Transverse colon (tissue), 4 donors: ENCODE measurements at places on chromosomes 6 and 20.

GRCh38 chr6:51494342-51494741 is 593.1 kb downstream of the PKHD1 start:
- no peak for DNase-seq

GRCh38 chr6:130900913-130901312 is 73.7 kb downstream of the SMLR1 start:
- peak; percentile 14 for DNase-seq

GRCh38 chr20:38334016-38334415 is 12.3 kb upstream of the LBP start:
- no peak for DNase-seq

DNA sequence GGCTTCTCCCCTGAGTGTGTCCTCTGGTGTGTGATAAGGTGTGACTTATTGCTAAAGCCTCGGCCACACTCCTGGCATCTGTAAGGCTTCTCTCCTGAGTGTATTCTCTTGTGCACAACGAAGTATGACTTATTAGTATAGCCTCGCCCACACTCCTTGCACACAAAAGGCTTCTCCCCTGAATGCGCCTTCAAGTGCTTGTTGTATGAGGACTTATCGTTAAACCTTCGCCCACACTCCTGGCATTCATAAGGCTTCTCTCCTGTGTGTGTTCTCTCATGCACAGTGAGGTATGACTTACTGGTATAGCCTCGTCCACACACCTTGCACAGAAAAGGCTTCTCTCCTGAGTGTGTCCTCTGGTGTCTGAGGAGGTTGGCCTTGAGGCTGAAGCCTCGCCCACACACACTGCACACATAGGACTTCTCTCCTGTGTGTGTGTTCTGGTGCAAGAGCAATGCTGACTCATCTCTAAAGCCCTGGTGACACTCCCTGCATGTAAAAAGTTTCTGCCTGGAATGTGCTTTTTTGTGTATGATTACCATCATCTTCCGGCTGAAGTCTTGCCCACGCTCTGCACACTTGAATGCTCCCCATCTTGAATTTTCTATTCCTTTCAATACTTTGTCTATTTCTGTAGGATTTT is 20.4 kb downstream of the ZNF337 start:
- no peak for DNase-seq

- DNase-seq, result peak; percentile 81
Measured at GRCh38 chr6:24581084-24581669, 64.8 kb downstream of the KIAA0319 start.

- DNase-seq, result no peak
Measured at GRCh38 chr6:99905209-99906106, 88.6 kb downstream of the MCHR2 start.

DNA sequence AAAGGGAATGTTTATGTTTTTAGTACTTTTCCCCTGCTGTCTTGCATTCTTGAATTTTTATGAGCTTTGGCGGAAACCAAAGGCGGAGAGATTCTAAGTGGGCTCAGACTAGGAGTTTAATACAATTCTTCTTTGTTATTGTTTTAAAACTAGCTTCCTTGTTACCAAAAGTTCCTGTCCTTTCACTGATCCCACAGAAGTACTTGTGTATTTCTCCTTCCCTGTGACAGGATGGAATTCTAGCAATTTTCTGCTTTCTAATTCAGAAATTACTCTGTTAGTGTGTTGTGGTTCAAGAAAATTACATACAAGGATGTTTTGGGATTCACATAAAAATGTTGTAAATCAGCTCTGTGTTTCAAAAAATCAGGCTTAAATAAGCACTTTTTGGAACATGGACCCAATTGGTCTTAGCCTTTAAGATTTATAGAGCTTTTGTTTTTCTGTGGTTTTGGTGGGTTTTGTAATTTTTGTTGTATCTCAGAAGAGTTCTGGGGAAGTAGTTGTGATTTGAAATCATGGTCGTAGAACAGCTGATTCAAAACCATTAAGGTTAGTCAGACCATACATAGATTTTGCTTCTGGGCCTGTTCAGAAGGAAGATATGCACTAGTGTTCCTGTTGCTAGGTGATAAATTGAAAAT is 17.6 kb upstream of the CTAGE9 start:
- no peak for DNase-seq

GRCh38 chr6:41424370-41425058 is 89.1 kb downstream of the NCR2 start:
- DNase-seq, result peak; percentile 89

- peak; percentile 47 for DNase-seq
Measured at GRCh38 chr20:843912-844311, 10.4 kb downstream of the FAM110A start.

GRCh38 chr20:59812286-59813125 is 120.9 kb downstream of the SYCP2 start:
- no peak for DNase-seq

- no peak for DNase-seq
Measured at GRCh38 chr6:72363844-72364740, 257.8 kb upstream of the KCNQ5 start.

DNA sequence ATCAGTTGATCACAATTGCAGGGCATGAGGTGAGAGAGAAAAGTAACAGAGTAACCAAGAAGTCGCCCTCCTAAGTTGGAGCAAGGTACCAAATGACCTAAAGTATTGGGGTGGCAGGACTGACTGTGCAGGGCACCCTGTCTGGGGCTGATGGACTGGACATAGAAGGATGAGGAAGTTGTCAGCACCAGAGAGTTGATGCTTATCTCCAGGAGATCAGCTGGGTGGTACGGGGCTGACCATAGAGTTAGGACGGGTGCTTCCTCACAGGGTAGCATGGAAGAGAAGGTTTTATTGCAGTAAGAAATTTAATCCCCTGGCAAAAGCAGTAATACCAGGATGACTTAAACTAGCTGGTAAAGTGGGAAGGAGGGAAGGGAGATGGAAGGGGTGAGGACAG is 66.7 kb downstream of the TMEM170B start:
- no peak for DNase-seq

DNA sequence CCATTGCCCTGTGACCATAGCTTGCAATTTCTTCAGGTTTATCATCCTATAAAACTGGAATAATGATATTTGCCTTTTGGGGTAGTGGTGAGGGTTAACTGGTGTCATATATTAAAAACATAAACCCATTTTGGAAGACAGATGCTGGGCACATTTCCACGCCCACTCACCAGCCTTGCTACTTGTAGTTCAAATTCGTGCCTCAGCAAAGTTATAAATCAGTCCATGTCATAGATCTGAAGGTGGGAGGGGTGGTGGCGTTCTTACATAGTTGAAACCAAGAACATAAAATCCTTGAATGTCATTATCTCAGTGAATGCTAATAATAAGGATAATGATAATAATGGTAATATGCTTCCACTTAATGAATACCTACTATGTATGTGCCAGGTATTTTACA is 9.4 kb upstream of the ELMO2 start:
- no peak for DNase-seq

GRCh38 chr6:56009636-56010035 is 134.2 kb upstream of the BMP5 start:
- no peak for DNase-seq

DNA sequence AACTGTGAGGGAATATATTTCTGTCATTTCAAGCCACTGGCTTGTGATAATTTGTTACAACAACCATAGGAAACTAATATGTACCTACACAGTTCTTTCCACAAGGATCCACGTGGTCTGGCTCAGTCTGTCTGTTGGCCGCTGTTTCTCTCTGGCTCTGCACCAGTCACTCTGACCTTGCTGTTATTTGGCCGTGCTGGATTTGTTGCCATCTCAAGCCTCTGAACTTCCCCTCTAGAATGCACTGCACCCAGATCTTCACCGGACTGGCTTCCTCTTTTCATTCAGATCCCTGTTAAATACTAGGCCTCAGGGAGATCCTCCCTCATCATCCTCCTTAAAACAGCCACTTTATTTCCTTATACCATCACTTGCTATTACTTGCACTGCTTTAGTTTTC is 446.8 kb downstream of the TFAP2B start:
- no peak for DNase-seq

DNA sequence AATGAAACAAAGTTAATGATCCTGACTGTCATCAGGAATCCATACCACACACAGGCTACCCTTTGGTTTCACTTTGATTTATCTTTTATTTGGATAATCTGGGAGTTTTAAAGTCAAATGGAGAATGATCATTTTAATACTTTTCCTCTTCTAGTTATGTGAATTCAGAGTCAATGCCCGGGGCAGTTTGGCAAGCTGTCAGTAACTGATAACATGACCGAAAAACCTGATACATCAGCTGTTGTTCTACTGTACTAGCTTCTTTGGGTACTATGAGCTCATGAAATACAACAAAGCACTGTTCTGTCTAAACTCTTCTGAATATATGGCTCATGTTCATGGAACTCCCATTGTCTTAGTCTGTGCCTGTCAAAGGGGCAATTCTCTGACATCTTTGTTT is 30.2 kb downstream of the KLHL31 start:
- DNase-seq, result no peak

GRCh38 chr6:32666420-32667300 is at the start of gene HLA-DQB1:
HLA-DQB1 (minus strand) TSS chr6:32666657; CDS start chr6:32666607, 50 bp downstream.
- DNase-seq, result no peak

GRCh38 chr6:2543321-2543720 is 207.4 kb downstream of the MYLK4 start:
- no peak for DNase-seq

DNA sequence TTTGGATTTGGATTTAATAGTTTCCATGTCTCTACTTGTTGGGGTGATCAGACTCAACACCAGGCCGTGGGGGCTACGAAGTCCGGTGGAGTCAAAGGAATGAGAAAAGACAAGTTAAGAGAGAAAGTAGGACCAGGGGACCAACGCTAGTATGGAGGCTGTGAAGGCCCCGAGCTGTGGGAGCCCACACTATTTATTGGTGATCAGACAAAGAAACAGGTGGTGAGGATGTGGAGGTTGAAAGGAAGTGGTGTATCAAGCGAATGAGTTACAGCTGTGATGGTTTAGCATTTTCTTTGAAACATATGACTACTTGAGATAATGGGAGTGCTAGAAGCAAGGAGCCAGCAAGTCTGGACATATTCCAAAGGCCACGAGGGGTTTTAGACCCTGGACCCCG is 62.4 kb downstream of the AKAP7 start:
- no peak for DNase-seq

DNA sequence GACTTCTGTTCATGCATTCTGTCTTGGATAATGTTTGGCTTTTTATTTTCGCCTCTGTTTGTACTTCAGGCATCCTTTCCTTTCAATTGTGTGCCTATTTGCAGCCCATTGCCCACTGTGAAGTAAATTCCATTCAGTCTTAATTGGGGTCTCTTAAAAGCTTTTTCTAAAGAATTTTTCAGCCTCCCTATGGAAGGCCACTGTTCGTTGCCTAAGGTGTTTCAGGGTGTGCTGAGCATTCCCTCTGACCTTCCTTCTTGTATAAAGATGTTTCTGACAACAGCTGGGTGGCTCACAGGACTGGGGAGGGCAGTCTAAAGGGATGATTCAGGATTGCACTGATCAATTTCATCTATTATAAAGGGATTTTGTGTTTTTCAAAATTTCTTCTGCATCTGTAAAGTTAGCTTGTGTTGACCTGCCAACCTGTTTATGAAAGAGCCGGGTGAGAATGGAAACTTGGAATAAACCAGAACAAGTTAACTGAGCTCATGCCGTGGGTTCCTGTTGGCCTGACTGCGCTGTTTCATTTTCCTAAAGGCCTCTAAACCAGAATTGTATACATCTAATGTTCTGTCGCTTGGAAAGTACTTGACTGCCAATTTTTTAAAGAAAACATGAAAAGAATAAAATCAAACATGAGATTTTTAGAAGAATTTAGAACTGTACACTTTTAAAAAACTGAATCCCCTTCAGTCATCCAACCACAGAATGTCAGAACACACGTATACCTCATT is 14.3 kb downstream of the PHACTR2 start:
- no peak for DNase-seq

- no peak for DNase-seq
Measured at GRCh38 chr6:116291701-116292396, 12.1 kb upstream of the TSPYL1 start.

- peak; percentile 17 for DNase-seq
Measured at GRCh38 chr6:136593748-136594490, 43.7 kb upstream of the MAP7 start.

DNA sequence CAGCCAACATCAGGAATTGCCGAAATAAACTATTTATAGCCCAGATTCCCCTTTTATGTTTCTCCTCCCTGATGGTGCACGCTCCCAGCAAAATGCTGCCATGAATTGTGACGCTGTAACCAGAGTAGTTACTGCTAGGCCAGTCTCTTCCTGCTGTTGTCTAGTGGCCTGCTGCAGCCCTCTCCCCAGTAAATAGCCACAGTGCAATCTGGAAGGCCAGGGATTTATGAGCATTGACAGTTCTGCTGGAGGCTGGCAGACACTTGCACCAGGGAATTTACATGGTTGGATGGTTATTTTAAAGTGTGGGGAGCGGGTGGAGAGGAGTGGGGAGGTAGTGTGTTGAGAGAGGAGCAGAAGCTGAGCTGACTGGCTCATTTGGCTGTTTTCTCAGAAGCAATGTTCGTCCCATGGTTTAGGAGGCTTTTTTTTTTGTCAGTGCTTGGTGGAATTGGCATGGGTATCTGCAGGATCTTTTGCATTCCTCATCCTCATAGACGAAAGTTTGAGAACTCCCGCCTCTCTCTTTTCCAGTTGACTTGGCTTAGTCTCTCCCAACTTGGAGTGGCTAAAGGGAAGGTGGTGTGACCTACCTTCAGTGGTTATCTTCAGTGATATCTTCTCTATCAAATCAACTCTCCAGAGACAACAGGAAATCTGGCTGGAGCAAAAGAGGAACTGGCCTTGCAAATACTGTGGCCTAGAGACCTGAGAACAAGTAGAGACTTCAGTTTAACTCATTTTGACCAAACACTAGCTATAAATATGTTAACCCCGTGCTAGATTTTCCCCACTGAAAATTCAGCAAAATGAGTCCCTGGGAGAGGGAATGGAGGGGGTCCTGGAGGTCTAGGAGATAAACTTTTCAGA is 99.3 kb upstream of the VSTM2L start:
- no peak for DNase-seq

- DNase-seq, result no peak
Measured at GRCh38 chr6:37866590-37867507, 47.3 kb downstream of the ZFAND3 start.

DNA sequence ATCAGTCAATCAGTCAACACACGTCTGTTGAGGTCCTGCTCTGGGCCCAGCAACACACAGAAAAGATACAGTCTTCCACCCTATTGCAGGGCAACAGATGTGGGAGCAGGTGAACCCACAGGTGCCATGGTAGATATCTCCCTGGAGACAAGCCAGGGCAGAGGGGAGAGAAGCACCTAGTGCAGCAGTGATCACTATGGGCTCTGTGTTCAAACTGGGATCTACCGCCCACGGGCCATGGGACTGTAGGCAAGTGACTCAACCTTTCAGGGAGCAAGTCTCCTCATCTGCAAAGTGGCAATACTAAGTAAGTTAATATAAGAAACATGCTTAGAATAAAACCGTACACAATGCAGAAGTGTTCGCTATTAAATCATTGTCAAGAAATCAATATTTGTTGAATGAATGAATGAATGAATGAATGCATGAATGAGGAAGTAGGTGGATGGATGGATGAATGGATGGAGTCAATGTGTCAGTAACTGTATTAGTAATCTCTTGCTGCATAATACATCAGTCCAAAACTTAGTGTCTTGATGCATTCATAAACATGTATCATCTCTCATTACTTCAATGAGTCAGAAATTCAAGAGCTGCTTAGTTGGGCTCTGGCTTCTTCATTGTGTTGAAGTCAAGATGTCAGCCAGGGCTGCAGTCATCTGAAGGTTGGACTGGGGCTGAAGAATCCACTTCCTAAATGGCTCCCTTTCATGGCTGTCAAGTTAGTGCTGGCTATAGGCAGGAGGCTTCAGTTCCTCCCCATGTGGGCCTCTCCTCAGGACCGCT is 31.9 kb upstream of the NFATC2 start:
- no peak for DNase-seq
